Stimulated activated memory B cell treated with anti-CD40 and anti-IgM and Interleukin-4, amounts not matched to agents 10 μg/mL and 1 μg/mL and 100 μg/mL, for 72 hours (primary cell): ENCODE measurements at places on chromosomes 7 and 10.

GRCh38 chr7:138750901-138751464 lies 46.8 kb upstream of the TMEM213 start:
- H3K4me1 ChIP-seq, result no peaks in the 10 kb centered on the region
- H3K27me3 ChIP-seq, result peaks cover 26% of the 10 kb centered on the region
- H3K4me3 ChIP-seq, result no peak overlapping the region
- H3K36me3 ChIP-seq, result no peaks in the 10 kb centered on the region
- H3K27ac ChIP-seq, result no peak overlapping the region

- no peak overlapping the region for H3K27ac ChIP-seq
- no peaks in the 10 kb centered on the region for H3K4me1 ChIP-seq
- H3K27me3 ChIP-seq, result peaks cover 23% of the 10 kb centered on the region
- no peak for ATAC-seq
- no peaks in the 10 kb centered on the region for H3K36me3 ChIP-seq
These were observed 196.2 kb downstream of the KLF6 start for GRCh38 chr10:3588816-3589215.

DNA sequence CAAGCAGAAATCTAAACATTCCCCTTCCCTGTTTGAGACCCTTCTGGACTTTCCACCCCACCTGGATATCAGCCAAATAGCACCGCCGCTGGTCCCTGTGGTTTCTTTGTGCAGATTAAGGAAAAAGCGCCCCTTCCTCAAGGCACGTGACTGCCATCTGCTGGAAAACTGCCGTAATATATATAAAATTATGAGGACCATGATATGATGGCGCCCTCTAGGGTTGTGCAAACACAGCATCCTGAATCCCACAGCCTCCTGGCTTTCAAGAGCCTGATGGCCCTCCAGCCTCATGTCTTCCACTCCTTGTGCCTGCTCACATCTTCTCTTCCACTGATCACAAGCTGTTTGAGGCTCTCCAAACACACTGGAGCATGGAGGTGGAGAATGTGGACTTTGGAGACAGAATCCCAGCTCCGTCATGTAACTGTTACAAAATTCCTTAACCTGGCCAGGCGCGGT lies 121.3 kb downstream of the MYL10 start:
- no peak for ATAC-seq
- no peaks in the 10 kb centered on the region for H3K36me3 ChIP-seq
- peaks cover 37% of the 10 kb centered on the region for H3K27me3 ChIP-seq
- H3K4me3 ChIP-seq, result peak overlapping the region; percentile 3
- H3K27ac ChIP-seq, result peak overlapping the region; percentile 8

DNA sequence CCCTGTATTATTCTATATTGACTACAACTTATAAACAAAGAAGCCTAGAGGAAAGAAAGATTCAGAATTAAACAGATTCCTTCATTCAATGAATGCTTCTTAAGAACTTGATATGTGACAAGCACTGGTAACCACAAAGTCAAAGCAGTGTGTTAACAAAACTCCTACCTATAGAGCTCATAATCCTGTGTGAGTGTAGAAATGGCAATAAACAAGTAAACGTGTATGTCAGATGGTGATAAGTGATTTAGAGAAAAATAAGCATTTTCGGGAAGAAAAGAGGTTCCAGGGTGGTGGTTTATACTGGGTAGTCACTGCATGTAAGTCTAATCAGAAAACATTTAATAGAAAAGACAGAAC lies 141.3 kb downstream of the JMJD1C start:
- H3K4me1 ChIP-seq, result peaks cover 9% of the 10 kb centered on the region
- H3K4me3 ChIP-seq, result no peak overlapping the region
- H3K27me3 ChIP-seq, result no peaks in the 10 kb centered on the region
- peaks cover 10% of the 10 kb centered on the region for H3K36me3 ChIP-seq
- no peak for ATAC-seq

- ATAC-seq, result no peak
- H3K27ac ChIP-seq, result peak overlapping the region; percentile 28
- H3K27me3 ChIP-seq, result peaks cover 81% of the 10 kb centered on the region
- H3K4me3 ChIP-seq, result peak overlapping the region; percentile 70
These were observed 90.0 kb upstream of the PAX2 start for GRCh38 chr10:100655326-100655759.

DNA sequence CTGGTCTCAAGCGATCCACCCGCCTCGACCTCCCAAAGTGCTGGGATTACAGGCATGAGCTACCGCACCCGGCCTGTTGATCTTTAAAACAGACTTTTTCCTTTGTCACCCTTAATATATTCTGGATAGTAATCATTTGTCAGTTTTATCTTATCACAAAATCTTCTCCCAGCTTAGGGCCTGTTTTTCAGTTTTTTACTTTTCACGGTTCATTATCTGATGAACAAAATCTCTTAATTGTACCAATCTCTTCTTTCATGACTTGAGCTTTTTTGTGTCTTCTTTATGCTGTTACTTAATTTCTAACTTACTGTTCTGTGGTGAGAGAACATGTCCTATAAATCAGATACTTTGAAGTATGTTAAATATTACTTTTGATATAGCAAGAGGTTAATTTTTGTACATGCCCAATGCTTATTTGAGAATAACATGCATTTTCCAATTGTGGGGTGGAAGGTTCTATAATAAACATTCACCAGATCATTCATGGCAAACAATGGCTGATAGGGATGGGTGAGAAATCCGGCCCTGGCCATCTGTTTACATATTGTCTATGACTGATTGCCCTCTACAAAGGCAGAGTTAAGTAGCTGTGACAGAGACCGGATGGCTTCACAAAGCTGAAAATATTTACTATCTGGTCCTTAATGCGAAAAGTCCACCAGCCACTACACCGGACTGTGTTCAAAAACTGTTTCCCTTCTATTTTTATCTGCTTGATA lies 5.3 kb downstream of the PAPOLB start:
- ATAC-seq, result no peak
- H3K4me1 ChIP-seq, result no peaks in the 10 kb centered on the region
- H3K36me3 ChIP-seq, result no peaks in the 10 kb centered on the region
- H3K27me3 ChIP-seq, result peaks cover 20% of the 10 kb centered on the region
- no peak overlapping the region for H3K4me3 ChIP-seq
